ENCODE measurements at places on chromosomes 2 and 18.

DNA sequence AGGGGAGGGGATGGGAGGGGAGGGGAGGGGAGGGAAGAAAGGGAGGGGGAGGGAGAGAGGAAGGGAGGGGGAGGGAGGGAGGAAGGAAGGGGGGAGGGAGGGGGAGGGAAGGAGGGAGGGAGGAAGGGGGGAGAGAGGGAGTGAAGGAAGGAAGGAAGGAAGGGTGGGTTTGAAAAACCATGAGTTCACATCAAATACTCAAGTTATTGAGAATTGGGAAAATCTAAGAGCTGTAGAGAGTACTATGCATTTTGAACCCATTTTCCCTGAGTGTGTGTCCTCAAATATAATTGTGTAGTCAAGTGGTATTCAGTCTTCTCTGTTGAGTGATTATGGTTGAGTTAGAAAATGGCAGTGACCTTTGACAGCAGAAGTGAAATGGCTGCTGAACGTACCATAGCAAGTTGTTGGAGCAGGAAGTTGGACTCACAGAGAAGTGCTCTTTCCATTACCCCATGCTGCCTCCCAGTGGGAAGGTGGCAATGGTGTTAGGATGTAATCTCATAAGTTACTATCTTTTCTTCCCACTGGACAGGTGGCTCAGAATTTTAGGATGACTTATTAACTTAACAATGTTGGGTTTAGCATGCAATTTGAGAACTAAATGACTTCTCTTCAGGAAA is 214.6 kb downstream of the SETBP1 start:
- no peak for DNase-seq

GRCh38 chr2:236576087-236576486 is 6.5 kb downstream of the ACKR3 start:
- DNase-seq, result no peak

- no peak for DNase-seq
Measured at GRCh38 chr18:11494107-11494506, 115.3 kb upstream of the SLC35G4 start.

DNA sequence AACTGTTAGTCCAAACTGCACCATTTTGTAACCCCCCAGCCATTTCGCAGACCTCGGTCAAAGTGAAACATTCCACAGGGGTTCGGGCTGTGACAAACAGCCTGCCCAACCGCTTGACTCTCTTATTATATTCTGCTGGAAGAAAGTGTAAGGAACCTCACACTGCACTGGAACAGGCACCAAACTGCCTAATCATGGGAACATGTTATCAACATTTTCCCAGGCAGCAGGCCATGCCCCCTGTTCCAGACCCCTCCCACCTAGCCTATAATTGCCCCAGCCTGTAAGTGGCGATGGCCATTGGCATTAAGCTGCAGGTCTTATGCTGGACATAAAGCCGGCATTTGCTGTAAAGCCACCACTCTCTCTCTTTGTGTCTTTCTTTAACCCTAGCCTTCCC is 16.9 kb downstream of the LYG2 start:
- DNase-seq, result no peak

GRCh38 chr2:10161961-10162441 is 39.5 kb downstream of the RRM2 start:
- no peak for DNase-seq

DNA sequence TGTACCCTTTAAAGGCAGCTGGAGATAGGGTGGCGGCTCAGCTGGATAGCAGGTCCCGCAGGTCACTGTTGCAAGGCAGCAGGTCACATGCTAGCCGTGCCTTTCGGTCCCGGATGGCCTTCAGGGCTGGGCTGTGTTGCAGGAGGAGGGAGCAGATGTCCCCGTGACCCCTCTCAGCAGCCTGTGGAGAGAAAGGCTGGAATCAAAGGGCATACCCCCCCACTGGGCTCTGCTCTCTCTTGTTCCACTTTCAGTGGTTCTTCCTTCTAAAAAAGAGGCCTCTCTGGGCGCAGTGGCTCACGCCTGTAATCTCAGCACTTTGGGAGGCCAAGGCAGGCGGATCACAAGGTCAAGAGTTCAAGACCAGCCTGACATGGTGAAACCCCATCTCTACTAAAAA is 4.4 kb upstream of the ANKRD23 start:
- no peak for DNase-seq

DNA sequence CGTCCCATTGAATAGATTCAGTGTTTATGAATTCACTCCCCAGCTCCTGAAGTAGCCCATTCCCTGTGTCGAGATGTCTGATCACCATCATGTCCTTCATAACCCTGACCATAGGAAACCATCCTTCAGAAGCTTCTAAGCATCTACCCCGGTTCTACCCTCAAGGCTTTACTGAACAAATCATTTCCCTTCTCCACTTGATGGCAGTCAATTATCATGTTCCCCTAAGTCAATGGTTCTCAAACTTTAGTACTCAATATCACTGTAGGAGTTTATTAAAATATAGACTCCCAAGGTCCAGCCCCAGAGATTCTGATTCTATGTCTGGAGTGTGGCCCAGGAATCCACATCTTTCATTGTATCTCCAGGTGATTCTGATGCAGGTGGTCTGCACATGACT is 228.4 kb upstream of the SP5 start:
- no peak for DNase-seq
